Left ventricle myocardium inferior (tissue), 1 donor: ENCODE measurements at places on chromosomes 5 and 9.

DNA sequence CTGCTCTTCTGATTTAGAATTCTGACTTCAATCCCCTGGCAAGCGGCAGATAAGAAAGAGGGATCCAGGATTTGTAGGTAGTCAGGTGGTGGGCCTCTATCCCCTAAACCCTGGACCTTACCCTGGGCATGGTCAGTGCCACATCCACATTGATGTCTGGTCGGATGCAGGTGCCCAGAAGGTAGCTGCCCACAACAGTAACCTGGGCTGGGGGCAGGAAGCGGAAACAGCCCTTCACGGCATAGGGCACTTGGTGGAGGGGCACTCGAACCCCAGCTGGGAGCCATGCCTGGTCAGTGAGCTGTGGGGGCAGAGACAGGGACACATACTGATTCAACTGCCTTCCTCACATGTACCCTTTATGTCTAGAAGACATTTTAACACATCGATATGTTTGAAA lies 3.8 kb downstream of the NOL6 start:
- H3K4me3 ChIP-seq, result no peak overlapping the region
- peaks cover 74% of the 10 kb centered on the region for H3K36me3 ChIP-seq

DNA sequence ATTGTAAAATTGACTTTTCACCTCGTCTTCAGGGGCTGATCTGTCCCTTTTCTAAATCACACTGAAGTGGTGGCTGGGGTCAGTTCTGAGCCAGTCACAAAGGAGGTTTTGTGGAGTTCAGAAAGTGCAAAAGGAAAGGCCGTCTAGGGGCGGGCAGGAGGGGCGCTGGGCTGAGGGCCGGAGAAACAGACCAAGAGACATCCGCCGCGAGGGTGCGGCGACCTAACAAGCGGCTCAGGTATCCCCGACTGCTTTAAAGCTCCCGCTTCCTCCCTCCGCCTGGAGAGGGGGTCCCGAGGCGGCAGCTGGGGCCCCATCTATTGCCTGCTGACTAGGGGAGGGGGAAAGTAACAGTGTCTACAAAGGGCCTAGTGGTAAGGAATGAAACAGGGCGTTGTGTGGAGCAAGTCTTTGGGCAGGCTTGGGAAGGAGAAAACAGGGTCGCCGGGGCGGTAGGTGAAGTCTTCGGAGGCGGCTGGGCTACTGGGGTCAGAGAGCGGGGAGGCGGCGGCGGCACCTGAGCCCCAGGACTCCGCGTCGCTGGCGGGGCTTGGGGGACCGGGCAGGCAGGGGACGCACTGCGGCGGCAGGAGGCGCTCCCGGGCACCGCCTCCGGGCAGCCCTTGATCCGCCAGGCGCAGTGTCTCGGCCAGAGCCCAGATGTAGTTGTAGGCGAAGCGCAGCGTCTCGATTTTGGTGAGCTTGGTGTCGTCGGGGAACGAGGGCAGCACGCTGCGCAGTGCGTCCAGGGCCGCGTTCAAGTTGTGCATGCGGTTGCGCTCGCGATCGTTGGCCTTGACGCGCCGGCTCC lies 950 bp downstream of the NEUROG1 start:
- H3K4me3 ChIP-seq, result no peak overlapping the region
- H3K27ac ChIP-seq, result no peak overlapping the region
- no peaks in the 10 kb centered on the region for H3K36me3 ChIP-seq
- peaks cover 15% of the 10 kb centered on the region for H3K4me1 ChIP-seq

DNA sequence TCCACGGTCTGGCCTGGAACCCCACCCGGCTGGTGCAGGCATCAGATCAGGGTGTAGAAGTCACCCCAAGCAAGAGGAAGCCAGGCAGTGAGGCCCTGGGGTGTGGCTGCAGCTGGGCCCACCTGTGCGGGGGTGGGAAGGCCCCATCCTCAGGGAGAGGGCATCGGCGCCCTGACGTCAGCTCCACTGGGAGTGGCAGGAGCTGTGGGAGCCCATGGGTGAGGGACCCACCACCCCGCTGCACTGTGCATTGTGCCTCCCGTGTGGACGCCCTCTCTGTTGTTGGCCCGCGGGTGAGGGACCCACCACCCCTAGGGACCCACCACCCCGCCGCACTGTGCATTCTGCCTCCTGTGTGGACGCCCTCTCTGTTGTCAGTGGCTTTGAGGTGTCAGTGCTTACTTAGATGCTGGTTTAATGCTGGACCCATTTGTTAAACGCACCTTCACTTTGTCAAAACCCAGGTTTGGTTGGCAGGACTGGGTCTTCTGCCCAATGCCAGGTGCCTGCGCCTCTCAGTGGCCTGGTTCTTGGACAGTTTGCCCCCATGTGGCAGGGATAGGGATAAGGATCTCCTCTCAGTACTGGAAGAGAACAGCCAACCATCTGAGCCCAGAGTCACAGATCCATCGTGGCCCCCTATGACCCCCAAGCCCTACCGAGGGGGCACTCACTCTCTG lies 6.9 kb upstream of the EXOC3 start:
- no peaks in the 10 kb centered on the region for H3K36me3 ChIP-seq
- no peaks in the 10 kb centered on the region for H3K27me3 ChIP-seq
- no peak overlapping the region for H3K27ac ChIP-seq
- H3K4me3 ChIP-seq, result no peak overlapping the region
- H3K4me1 ChIP-seq, result no peaks in the 10 kb centered on the region
- DNase-seq, result no peak

- no peak for DNase-seq
- no peak overlapping the region for H3K4me3 ChIP-seq
- no peaks in the 10 kb centered on the region for H3K4me1 ChIP-seq
- peaks cover 5% of the 10 kb centered on the region for H3K27me3 ChIP-seq
- no peaks in the 10 kb centered on the region for H3K36me3 ChIP-seq
- H3K27ac ChIP-seq, result no peak overlapping the region
Observed at GRCh38 chr9:90162819-90163218, 479.8 kb downstream of the DIRAS2 start.

DNA sequence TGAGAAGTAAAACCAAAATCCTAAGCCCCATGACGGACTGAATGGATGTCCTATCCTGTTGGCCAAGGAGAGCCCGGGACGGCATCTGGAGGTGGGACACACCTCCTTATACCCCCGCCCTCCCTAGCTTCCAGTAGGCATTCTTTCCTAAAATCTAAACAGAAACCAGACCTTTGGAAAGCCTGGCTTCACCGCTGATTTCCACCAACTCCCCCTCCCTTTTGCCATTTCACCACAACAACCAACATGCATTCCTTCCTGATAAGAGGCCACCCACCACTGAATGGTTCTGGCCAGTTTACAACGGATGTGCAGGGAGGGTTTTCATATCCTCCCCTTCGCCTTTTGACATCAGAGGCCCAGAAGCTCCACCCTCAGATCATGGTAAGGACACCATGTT lies 9.2 kb upstream of the RARS1 start:
- H3K27ac ChIP-seq, result no peak overlapping the region
- H3K4me1 ChIP-seq, result no peaks in the 10 kb centered on the region
- H3K4me3 ChIP-seq, result no peak overlapping the region
- H3K36me3 ChIP-seq, result no peaks in the 10 kb centered on the region
- DNase-seq, result no peak
- peaks cover 4% of the 10 kb centered on the region for H3K27me3 ChIP-seq
